ENCODE measurements at places on chromosomes 6 and 20.

- no peak for DNase-seq
These were observed 914 bp downstream of the TREM2 start for GRCh38 chr6:41161851-41162552.

- DNase-seq: no peak
These were observed 95.4 kb downstream of the ADGRB3 start for GRCh38 chr6:68730291-68731054.

DNA sequence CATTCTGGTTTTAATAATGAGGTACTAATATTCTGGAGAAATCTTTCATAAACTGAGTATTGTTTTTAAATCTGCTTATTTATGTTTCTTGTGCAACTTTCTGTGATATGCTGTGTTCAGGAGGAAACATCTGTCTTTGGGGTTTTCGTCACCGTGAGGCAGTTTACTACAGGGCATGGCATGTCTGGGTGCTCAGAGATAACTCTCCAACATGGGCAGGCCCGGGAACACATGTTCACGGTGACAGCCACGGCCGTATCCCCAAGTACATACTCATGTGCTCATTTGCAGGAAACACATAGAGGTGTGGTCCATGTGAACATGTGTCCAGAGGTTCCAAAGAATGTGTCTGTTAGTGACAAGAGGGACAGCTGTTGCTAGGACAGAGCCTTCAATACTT is 62.1 kb upstream of the CNKSR3 start:
- no peak for DNase-seq

GRCh38 chr6:7916959-7917358 is 6.4 kb upstream of the TXNDC5 start:
- no peak for DNase-seq

DNA sequence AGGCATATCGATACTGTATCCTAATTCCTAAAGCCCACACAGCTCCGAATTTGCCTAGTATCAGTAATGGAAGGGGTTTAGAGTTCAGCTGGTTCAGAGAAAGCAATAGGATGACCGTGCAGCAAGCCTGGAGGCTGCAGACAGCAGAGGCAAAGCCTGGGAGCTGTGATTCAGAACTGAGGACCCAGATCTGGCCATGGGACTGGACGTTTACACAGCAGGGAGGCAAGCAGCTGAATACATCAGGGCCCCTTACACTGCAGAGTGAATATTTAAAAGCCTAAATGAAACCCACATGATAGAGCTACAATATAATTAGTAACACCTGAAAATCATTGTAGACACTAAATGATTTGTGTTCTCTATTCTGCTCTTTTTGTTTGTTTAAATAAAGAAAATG is 38.0 kb downstream of the ELOVL2 start:
- no peak for DNase-seq

DNA sequence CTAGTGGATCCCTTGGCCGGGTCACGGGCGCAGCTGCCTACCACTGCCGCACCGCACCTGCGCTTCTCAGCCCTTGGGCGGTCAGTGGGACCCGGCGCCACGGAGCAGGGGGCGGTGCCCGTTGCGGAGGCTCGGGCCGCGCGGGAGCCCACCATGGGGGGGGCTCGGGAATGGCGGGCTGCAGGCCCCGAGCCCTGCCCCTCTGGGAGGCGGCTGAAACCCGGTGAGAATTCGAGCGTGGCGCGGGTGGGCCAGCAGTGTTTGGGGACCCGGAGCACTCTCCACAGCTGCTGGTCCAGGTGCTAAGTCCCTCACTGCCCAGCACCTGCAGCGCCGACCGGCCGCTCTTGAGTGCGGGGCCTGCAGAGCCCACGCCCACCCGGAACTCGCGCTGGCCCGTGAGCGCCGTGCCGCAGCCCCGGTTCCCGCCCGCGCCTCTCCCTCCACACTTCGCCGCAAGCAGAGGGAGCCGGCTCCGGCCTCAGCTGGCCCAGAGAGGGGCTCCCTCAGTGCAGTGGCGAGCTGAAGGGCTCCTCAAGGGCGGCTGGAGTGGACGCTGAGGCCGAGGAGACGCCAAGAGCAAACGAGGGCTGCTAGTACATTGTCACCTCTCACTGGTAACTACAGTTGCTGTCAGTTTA is 120.5 kb upstream of the TMEM170B start:
- DNase-seq: no peak

DNA sequence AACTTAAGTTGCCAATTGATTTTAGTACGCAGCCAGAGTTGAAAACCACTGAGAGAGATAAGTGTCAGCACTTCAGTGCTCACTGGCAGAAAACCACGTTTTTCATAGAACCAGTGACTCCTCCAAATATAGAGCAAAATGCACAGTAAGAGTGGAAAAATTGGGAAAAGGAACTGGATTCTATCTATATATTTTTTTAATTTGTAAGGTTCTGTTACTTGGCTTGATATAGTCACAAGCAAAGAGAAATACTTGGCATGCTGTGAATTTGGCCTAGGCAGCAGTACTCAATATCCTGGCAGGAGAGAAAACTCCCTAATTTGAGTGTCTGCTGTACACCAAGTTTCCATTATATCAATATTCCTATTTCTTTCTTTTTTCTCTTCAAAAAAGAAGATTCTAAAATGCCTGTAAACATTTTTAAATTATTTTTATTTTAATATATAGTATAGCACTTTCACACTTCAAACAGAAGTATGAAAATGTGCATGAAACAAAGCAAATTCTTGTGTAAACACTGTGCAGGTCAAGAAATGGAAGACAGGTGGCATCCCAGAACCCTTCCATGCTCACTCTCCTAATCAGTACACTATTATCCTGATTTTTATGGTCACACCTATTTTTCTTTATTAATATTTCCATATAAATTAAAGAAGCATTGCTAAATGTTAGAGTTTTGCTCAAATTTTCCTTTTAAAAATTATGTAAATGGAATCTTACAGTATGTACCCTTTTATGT is 561.8 kb upstream of the RNF217 start:
- DNase-seq: no peak

DNA sequence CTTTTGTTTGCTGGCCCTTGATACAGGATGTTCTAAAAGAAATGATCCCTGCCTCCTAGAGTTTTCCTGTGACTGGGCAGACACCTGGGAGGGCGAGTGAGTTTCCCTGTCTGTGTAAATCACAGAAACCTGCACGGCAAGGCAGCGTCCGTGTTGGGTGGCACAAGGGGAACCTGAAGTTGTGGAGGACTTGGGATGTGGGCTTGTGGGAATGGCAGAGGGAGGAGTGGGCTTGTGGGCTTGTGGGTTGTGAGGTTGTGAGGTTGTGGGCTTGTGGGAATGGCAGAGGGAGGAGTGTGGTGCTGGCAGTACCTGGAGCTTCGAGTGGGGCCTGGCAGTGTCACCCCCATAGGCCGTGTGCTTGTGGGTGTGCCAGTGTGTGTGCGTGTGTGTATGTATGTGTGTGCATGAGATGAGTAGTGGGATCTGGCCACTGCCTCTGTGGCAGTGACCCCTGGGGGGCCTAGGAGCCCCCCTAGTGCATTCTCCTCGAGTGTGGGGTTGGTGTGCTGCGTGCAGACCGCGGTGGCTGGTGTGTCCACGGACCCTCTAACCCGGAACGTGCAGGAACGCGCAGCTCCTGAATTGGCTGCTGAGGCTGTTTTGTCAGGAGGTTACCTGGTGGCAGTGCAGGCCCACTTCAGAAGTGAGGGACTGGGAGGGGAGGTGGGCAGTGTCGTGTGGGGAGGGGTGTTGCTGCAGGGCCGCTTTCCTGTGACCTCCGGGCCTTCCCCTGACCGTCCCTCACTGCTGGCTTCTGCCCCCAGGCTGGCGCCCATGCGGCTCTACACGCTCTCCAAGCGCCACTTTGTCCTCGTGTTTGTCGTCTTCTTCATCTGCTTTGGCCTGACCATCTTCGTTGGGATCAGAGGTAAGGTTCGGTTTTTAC is 13.0 kb downstream of the TMEM181 start:
- DNase-seq: no peak

DNA sequence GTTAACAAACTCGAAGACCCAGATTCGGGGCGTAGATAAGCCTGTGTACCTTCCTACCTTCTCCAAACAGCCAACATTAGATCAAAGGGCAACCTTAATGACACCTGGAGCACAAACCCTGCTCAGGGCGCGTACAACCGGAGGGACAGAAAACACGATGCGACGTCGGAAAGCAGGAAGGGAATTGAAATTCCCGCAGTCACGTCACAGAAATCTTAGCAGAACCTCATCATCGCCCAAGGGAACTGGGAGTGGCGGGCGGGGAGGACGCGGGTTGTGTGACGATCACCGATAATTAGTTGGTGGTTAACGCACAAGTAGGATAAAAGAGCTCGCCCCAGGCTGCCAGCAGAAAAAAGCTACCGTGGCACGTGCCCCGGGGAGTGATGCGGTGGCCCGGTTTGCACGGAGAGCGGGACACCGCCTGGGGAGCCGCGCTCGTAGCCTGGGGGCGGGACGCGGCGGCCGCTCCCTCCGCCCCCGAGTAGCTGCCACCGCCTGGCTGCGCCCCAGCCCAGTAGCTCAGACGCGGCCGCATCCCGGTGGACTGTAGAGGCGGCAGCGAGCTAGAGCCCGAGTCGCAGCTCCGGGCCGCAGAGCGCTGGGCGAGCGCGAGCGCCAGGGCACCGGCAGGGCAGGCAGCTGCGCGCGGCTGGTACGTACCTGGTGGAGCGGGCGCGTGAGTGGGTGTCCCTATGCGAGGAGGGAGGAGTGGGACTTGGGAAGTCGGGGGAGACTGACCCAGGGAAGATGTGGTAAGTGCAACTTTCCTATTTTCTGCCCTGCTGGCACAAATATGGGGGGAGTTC is at the start of gene PKIB:
PKIB (plus strand) TSS at position 525 of the 809 bp plus-strand sequence. CDS start 107,390 bp downstream, outside the sequence.
- DNase-seq: peak; percentile 78

- DNase-seq: peak; percentile 15
These were observed 584 bp downstream of the KIF13A start for GRCh38 chr6:17986656-17987446.

GRCh38 chr20:51535075-51535386 is 7.5 kb downstream of the NFATC2 start:
- DNase-seq: no peak

DNA sequence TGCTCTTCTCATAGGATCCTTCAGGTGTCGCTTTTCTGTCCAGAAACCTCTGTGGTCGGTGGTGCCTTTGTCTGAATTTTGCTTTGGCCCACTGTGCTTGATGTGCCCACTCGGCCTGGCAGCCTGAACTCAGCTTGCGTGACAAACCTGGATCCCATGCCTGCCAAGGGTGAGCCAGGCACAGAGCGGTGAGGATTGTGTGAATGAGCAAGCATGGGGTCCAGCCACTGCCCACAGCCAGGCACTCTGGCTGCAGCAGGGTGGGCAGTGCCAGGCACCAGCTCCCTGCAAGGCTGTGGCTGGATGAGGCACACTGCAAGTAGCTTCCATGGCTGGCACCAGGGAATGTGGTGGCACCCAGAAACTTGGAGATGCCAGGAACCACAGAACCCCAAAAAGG is 110.3 kb downstream of the THEMIS start:
- no peak for DNase-seq

GRCh38 chr6:43896329-43897255 is 126.6 kb downstream of the VEGFA start:
- no peak for DNase-seq

DNA sequence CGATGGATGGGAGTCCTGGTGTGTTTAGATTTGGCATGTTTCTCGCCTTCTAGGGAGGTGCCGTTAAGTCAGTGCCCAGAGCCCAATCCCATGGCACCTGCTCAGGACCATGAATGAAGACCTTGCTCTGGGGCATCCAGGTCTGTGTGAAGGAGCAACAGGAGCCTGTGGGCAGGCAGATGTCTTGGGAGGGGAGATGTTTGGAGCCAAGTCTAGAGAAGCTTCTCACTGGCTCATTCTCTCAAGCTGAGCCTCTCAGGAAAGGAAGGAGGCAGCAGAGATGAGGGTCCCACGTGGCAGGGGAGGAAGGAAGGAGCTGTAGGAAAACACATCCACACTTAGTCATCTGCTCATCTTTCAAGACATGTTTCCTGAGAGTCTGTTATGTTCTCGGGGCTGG is 9.5 kb upstream of the SIRPB1 start:
- no peak for DNase-seq

- DNase-seq: no peak
These were observed 9.7 kb downstream of the CST7 start for GRCh38 chr20:24958506-24959385.

GRCh38 chr6:131733376-131734016 is 22.7 kb upstream of the CTAGE9 start:
- DNase-seq: no peak

- no peak for DNase-seq
These were observed 51.2 kb downstream of the C6orf52 start for GRCh38 chr6:10643201-10643651.

DNA sequence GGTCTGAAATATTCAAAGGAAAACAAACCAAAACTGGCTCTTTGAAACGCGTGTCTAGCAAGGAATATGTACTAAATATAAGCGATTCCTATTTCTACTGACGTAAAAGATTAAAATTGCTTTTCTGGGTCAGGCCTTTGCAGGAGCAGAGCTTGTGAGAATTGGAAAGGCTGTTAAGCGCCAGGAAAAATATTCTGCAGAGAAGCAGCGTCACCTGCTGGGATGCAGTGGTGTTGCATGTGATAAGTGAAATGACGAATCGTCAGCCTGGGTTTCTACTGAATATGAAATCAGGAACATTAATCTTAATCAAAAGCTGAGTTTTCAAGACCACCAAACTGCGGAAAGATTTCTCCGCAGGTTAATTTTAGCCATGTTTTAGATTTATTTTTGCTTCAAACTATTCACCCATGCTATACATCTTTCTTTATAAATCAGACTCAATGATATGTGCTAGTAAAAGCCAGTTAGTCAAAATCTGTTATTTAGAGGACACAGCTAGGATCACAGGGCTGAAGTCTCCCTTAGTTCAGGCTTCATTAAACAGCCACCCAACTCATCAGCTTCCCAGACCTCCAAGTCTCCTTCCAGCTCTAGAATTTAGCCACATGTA is 67.4 kb downstream of the ALDH8A1 start:
- peak; percentile 36 for DNase-seq

DNA sequence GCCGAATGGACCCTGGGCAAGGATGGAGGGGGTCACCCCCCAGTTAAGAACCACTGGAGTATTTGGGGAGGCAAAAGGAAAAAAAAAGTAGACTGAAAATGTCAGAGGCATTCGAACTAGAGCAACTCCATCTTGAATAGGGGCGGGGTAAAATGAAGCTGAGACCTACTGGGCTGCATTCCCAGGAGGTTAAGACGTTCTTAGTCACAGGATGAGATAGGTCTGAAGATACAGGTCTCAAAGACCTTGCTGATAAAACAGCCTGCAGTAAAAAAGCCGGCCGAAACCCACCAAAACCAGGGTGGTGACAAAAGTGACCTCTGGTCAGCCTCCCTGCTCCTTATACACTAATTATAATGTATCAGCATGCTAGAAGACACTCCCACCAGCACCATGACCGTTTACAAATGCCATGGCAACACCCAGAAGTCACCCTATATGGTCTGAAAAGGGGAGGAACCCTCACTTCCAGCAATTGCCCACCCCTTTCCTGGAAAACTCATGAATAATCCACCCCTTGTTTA is 70.4 kb upstream of the KCNG1 start:
- DNase-seq: no peak

- DNase-seq: no peak
These were observed 252.2 kb downstream of the HACE1 start for GRCh38 chr6:104607501-104607900.

DNA sequence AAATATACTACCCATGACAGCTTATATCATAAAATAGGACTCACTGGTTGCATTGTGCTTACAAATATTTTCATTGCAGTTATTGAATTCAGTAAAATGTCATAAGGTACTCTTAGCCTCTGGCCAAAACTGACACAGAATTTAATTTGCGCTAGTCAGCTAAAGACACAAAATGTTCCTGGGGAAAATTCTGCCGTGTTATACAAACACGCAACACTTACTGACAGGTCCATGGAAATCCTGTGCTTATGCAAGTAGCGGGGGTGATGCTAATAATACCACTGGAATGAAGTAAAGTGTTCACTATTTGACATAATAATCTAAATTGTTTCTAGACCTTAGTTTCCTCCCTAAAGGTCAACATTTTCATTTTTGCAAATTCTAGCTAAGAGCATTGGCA is 354.4 kb upstream of the RSPO3 start:
- DNase-seq: no peak

Data from NCI-H1436 (cell line).